ENCODE measurements at places on chromosomes 4 and X.

- DNase-seq, result no peak
These were observed 34.1 kb downstream of the PDHA1 start for GRCh38 chrX:19377799-19378198.

DNA sequence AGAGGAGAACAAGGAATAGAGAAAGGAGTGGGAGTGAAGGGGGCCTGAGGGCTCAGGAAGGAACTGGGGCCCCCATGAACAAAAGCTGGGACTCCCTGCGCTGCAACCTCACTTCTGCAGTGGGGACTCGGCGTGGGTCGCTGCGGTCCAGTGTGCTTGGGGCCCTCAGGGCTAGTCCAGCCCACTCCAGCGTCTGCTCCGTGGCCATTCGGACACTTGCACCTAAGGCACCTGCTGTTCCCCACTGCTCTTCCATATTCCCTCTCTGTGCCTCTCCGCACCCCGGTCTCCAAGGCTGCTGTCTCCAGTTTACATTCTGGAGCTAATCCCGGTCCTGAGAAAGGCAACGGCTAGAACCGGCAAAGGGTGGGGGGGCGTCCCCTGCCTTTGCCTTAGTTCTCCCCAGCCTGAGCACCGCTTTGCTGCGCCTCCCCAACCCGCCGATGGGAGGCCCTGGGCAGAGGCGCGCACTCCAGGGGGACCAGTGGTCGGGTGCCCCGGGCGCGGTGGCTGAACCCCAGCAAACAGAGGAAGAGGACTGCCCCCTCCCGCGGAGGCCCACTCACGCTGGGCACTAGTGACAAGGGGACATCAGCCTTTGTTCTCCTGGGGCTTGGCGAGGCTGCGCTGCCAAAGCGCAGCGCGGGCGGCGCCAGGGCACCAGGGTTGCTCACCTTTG lies 327.7 kb upstream of the F9 start:
- DNase-seq, result no peak

DNA sequence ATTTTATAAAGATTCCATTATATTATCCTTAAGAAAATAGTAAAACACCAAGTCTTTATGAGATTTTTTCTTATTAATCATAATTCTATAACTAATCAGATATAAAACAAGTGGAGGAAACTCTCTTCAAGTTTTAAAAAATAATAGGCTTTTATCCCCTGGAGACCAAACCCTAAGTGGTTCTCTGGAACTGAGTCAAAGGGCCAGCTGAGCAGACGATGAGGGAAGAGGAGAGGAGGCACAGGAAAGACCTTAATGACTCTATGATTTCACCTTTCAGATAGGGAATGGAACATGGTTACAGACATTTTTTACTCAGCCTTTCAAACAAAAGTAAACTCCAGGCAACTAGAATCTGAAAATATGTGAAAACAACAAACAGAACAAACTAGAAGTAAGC lies 201.8 kb downstream of the SLC39A8 start:
- no peak for DNase-seq

DNA sequence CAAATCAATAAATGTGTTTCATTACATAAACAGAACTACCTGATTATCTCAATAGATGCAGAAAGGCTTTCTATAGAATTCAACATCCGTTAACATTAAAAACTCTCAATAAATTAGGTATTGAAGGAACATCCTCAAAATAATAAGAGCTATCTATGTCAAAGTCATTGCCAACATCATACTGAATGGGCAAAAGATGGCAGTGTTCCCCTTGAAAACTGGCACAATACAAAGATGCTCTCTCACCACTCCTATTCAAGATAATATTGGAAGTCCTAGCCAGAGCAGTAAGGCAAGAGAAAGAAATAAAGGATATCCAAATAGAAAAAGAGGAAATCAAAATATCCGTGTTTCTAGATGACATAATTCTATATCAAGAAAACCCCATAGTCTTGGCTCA lies 466.4 kb downstream of the MAGEE1 start:
- no peak for DNase-seq

GRCh38 chrX:103012945-103013344 lies 51.0 kb downstream of the BEX1 start:
- no peak for DNase-seq

DNA sequence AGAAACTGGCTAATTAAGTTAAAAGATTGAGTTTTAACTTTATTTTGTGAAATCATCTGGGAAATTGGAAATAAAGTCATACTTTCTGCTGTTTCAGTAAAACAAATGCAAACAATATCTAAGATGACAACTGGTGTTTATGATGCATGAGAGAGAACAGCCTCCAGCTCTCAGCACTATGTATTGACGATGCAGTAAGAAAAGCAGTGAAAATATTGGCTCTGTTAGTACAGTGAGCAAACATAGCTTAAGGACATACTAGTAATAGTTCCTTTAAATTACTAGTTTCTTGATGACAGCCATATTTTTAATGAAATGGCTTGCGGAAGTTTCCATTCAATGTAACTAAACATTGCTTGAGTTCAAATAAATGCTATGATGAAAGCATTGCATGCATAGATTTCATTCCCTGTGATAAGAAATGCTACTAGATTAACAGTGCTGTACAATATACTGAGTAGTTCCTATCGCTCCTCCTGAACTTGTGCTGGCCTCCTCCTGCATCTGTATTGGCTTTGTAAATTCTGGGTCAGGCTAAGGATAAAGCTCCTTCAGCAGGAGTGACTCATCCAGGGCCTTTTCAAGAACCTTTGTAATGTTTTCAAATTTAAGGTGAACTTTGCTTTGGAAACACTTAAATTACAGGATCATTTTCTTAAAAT lies 11.6 kb downstream of the ARHGAP24 start:
- DNase-seq, result no peak

GRCh38 chr4:162761965-162762364 lies 404.7 kb downstream of the NAF1 start:
- DNase-seq, result no peak
